Activated CD4-positive, alpha-beta T cell treated with anti-CD3 and anti-CD28 coated beads, Interleukin-2, amount 10 ng/mL, durations not matched to agents 7 days and 5 days (primary cell): ENCODE measurements at places on chromosomes 7 and 10.

- no peak overlapping the region for H3K4me3 ChIP-seq
- no peaks in the 10 kb centered on the region for H3K27me3 ChIP-seq
- H3K27ac ChIP-seq: no peak overlapping the region
- H3K4me1 ChIP-seq: no peaks in the 10 kb centered on the region
- no peaks in the 10 kb centered on the region for H3K36me3 ChIP-seq
- DNase-seq: no peak
These were observed 154.0 kb downstream of the SORCS1 start for GRCh38 chr10:107010531-107010930.

GRCh38 chr10:46094931-46095750, 49.1 kb upstream of the MSMB start:
- H3K27me3 ChIP-seq: no peaks in the 10 kb centered on the region
- no peaks in the 10 kb centered on the region for H3K4me1 ChIP-seq
- DNase-seq: peak; percentile 32
- no peak overlapping the region for H3K4me3 ChIP-seq

DNA sequence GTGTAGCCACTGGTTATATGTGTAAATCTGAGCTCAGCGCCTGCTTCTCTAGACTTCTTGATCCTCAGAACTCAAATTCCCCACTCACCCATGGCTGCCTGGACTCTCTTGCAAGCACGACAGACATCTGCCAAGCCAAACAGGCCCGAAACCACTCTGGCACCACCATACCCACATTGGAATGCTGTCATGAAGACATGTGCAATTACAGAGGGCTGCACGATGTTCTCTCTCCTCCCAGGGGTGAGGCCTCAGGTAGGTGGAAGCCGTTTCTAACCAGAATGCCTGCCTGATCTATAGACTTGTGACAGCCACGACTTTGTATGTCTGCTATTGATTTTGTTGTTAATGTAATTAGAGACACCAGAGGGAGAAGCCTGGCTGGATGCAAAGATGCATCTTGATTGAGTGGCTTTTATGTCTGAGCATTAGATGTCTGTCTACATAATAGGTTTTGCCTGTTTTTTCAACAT, 4.0 kb downstream of the BAMBI start:
- no peak overlapping the region for H3K4me3 ChIP-seq
- H3K27me3 ChIP-seq: peaks cover 58% of the 10 kb centered on the region
- peaks cover 4% of the 10 kb centered on the region for H3K36me3 ChIP-seq

- H3K4me3 ChIP-seq: no peak overlapping the region
- no peaks in the 10 kb centered on the region for H3K36me3 ChIP-seq
- H3K27ac ChIP-seq: no peak overlapping the region
- peaks cover 16% of the 10 kb centered on the region for H3K27me3 ChIP-seq
These were observed 91.7 kb downstream of the CFAP58 start for GRCh38 chr10:104445359-104445758.

- H3K36me3 ChIP-seq: no peaks in the 10 kb centered on the region
- H3K4me3 ChIP-seq: no peak overlapping the region
- peaks cover 21% of the 10 kb centered on the region for H3K27me3 ChIP-seq
- DNase-seq: no peak
- peaks cover 3% of the 10 kb centered on the region for H3K4me1 ChIP-seq
These were observed 94.2 kb upstream of the SLC25A13 start for GRCh38 chr7:96416116-96416515.

DNA sequence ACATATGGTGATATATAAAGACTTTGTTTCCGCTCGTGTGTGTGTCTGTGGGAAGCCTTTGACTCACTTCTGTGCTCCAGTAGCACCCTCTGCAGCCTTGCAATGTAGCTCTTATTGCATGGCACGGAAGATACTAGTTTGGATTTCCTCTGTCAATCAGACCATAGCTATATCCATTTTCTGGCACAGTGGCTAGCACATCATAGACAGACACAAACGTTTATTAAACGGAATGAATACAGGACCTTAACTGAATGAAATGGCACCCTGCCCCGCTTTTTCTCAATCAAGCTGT, 124.0 kb upstream of the PTPN20 start:
- peaks cover 13% of the 10 kb centered on the region for H3K27me3 ChIP-seq
- no peak overlapping the region for H3K27ac ChIP-seq
- DNase-seq: peak; percentile 29
- H3K36me3 ChIP-seq: no peaks in the 10 kb centered on the region
